Thyroid gland (tissue), 4 donors: ENCODE measurements at places on chromosomes 7 and 10. TPM values are rescaled to one million over a fixed set of nuclear protein-coding genes. Genes with fewer than 3 reads are reported as not detected.

DNA sequence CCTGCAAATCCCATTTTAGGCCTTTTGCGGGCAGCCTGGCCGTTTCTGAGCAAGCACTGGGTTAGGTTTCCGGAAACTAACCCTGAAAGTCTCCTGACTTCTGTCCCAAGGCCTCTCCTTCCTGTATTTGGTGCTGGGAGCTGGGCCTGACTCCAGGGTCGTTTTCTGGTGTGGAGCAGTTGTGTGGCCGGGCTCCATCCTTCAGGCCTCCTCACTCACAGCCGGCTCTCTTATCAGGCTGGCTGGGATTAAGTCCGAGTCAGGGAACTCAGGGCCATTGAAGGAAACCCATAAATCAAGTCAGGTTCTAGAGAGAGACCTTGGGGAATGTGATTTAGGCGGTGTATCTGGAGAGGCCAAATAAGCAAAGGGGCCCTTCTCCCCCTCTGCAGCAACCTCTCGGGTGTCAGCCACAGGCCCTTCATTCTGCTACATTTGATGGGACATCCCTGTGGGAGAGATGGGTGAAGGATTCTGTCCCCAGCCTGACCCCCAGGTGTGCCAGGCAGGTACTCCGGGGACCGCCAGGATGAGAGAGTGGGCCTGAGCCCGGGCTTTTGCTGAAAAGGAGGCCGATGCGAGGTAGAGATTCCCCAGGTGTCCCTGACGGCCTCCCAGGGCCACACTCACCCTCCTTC lies 3.3 kb downstream of the GATA3 start:
- H3K36me3 ChIP-seq, result no peaks in the 10 kb centered on the region
- no peak overlapping the region for H3K27ac ChIP-seq
- DNase-seq, result no peak
- no peak overlapping the region for H3K4me3 ChIP-seq
- H3K4me1 ChIP-seq, result peaks cover 10% of the 10 kb centered on the region
- peaks cover 1% of the 10 kb centered on the region for H3K27me3 ChIP-seq

The ITPRID1 gene
- total RNA-seq, result not detected

The EGFR gene
- 57.5 TPM for total RNA-seq

The TIAL1 gene
- total RNA-seq, result 119 TPM

DNA sequence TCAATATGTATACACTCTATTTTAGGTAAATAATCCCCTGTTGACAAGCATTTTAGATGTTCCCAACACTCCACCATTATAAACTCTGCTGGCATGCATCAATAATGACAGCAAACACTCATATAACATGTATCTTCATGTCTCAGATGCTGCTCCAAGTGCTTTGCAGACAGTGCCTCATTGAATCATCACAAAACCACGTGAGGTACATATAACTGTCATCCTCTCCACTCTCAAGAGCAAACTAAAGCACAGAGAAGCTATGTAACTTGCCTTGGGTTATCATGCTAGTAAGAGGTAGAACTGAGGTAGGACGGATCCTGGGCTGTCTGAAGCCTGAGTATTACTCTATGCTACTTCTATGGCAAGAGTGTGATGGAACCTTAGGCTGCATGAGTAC lies 72.5 kb upstream of the GSDME start:
- no peaks in the 10 kb centered on the region for H3K27me3 ChIP-seq
- no peaks in the 10 kb centered on the region for H3K36me3 ChIP-seq
- DNase-seq, result no peak
- H3K27ac ChIP-seq, result no peak overlapping the region
- H3K4me1 ChIP-seq, result no peaks in the 10 kb centered on the region
- H3K4me3 ChIP-seq, result no peak overlapping the region

DNA sequence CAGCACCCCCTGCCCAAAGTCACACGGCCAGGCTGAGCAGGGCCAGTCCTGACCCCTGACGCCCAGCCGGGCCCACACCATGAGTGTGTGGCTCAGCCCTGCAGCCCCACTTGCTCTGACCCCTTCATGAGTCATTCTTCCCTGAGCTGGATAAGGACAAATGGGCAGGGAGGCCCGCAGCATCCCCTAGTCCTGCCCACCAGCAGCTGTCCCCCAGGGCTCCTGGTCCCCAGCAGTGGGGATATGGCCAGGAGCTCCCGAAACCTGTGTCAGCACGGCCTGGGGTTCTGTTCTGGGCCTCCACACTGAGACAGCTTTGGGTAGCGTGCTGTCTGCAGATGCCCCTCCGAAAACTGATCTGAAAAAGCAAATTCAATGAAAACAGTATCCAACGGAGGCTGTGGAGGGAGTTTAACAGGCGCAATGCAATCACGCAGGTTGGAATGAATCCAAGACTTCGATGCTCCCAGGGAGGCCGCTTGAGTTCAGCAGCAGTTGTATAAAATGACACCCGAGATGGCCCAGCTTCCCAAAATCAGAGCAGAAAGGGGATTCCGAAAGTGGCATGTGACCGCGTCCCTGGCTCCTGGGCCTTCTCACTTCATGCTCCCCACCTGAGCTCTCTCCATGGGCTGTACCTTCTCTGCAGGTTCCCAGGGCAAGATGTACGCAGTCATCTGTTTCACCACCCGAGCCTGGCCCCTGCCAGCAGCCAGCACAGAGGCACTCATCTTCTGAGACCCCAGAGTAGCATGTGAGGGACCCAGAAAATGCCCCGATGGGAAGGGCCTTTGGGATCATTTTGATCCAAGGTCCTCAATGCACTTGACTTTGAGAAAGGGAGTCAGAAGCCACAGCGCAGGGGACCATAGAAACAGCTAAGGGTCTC lies 214.1 kb downstream of the USP6NL start:
- peaks cover 4% of the 10 kb centered on the region for H3K4me1 ChIP-seq
- no peak overlapping the region for H3K27ac ChIP-seq
- H3K4me3 ChIP-seq, result no peak overlapping the region

DNA sequence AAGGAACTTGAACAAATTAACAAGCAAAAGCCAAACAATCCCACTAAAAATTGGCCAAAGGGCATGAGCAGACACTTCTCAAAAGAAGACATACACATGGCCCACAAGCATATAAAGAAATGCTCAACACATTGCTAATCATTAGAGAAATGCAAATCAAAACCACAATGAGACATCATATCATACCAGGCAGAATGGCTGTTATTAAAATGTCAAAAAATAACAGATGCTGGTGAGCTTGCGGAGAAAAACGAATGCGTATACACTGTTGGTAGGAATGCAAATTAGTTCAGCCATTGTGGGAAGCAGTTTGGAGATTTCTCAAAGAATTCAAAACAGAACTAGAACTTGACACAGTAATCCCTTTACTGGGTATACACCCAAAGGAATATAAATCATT lies 311.7 kb upstream of the HPS1 start:
- H3K36me3 ChIP-seq, result no peaks in the 10 kb centered on the region
- no peaks in the 10 kb centered on the region for H3K4me1 ChIP-seq
- no peak overlapping the region for H3K4me3 ChIP-seq
- DNase-seq, result no peak

- H3K4me3 ChIP-seq, result no peak overlapping the region
- no peaks in the 10 kb centered on the region for H3K27me3 ChIP-seq
- no peak for DNase-seq
- H3K36me3 ChIP-seq, result no peaks in the 10 kb centered on the region
- H3K27ac ChIP-seq, result no peak overlapping the region
Measured at GRCh38 chr10:76973091-76974016, 664.3 kb downstream of the KCNMA1 start.

- H3K4me3 ChIP-seq, result no peak overlapping the region
- no peak for DNase-seq
- H3K27me3 ChIP-seq, result no peaks in the 10 kb centered on the region
- no peaks in the 10 kb centered on the region for H3K36me3 ChIP-seq
- H3K27ac ChIP-seq, result no peak overlapping the region
- peaks cover 18% of the 10 kb centered on the region for H3K4me1 ChIP-seq
Measured at GRCh38 chr7:128019288-128019687, 11.9 kb downstream of the LRRC4 start.

- no peaks in the 10 kb centered on the region for H3K27me3 ChIP-seq
- no peaks in the 10 kb centered on the region for H3K4me1 ChIP-seq
Measured at GRCh38 chr10:75335983-75336382, 65.6 kb downstream of the ZNF503 start.

The PTPN12 gene
- 72.2 TPM for total RNA-seq

The C10orf67 gene
- 0.13 TPM for total RNA-seq

- no peaks in the 10 kb centered on the region for H3K27me3 ChIP-seq
- DNase-seq, result no peak
- peaks cover 73% of the 10 kb centered on the region for H3K4me1 ChIP-seq
- H3K27ac ChIP-seq, result peak overlapping the region; percentile 97
- no peaks in the 10 kb centered on the region for H3K36me3 ChIP-seq
Measured at GRCh38 chr10:93464776-93465388, 17.3 kb downstream of the MYOF start.

The IFIT1B gene
- not detected for total RNA-seq

- H3K4me1 ChIP-seq, result no peaks in the 10 kb centered on the region
- H3K27ac ChIP-seq, result no peak overlapping the region
- no peaks in the 10 kb centered on the region for H3K27me3 ChIP-seq
- no peak overlapping the region for H3K4me3 ChIP-seq
- DNase-seq, result no peak
Measured at GRCh38 chr10:88424881-88425280, 158.2 kb downstream of the RNLS start.

The CCL24 gene
- not detected for total RNA-seq

GRCh38 chr10:64690194-64690593 lies 1169.0 kb downstream of the REEP3 start:
- no peak overlapping the region for H3K4me3 ChIP-seq
- H3K36me3 ChIP-seq, result no peaks in the 10 kb centered on the region
- no peak for DNase-seq

DNA sequence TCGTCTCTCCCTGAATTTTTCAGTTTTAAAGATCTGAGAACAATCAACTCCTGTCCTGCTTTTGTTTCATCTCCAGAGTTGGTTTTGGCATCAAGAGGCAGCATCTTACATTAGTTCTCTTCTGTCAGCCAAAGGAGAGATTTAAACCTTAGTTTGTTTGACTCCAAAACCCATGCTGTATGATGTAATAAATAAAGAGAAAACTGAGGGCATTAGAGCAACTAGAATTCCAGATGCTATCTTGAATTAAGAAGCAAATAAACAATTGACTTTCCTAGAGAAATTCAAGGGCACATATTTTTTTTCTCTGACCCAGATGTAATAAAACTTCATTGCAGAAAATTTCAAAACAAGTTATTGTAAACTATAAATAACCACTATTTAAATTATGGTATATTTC lies 54.4 kb downstream of the INHBA start:
- no peak overlapping the region for H3K27ac ChIP-seq
- H3K36me3 ChIP-seq, result no peaks in the 10 kb centered on the region
- no peaks in the 10 kb centered on the region for H3K27me3 ChIP-seq
- no peaks in the 10 kb centered on the region for H3K4me1 ChIP-seq
- no peak for DNase-seq

The ACSL5 gene
- total RNA-seq, result 8.1 TPM

- DNase-seq, result no peak
- H3K36me3 ChIP-seq, result no peaks in the 10 kb centered on the region
- H3K4me1 ChIP-seq, result no peaks in the 10 kb centered on the region
- no peak overlapping the region for H3K4me3 ChIP-seq
Measured at GRCh38 chr7:3009086-3009485, 34.6 kb downstream of the CARD11 start.

The NODAL gene
- not detected for total RNA-seq

The GNGT1 gene
- not detected for total RNA-seq

- no peaks in the 10 kb centered on the region for H3K27me3 ChIP-seq
- DNase-seq, result no peak
- H3K4me1 ChIP-seq, result peaks cover 5% of the 10 kb centered on the region
- no peak overlapping the region for H3K27ac ChIP-seq
- no peak overlapping the region for H3K4me3 ChIP-seq
Measured at GRCh38 chr7:17944720-17945119, 4.4 kb upstream of the SNX13 start.

The CALHM1 gene
- not detected for total RNA-seq

GRCh38 chr7:131186816-131187215 lies 140.9 kb upstream of the MKLN1 start:
- peaks cover 52% of the 10 kb centered on the region for H3K4me1 ChIP-seq
- peak overlapping the region; percentile 80 for H3K27ac ChIP-seq
- H3K36me3 ChIP-seq, result no peaks in the 10 kb centered on the region
- DNase-seq, result peak; percentile 83

GRCh38 chr7:22194658-22195273 lies 162.2 kb downstream of the RAPGEF5 start:
- H3K4me1 ChIP-seq, result peaks cover 14% of the 10 kb centered on the region
- no peaks in the 10 kb centered on the region for H3K27me3 ChIP-seq
- no peaks in the 10 kb centered on the region for H3K36me3 ChIP-seq

DNA sequence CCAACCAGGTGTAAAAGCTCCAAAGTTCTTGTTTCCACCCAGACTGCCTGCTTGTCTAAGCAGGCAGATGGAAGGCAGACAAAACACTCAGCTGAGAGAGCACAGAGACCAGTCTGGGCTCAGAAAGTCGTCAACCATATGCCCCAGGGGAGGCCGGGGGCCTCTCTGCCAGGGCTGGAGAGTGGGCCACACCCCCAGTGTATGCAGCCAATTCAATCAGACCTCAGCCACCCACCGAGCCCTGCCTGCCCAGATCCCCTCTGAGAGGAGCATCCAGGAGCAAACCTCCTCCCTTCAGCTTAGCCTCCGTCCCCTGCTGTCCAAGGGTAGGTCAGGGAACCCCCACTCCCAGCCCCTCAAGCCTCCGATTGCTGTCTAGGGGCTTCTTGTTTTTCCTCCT lies 196.3 kb downstream of the LSM5 start:
- no peaks in the 10 kb centered on the region for H3K27me3 ChIP-seq
- H3K36me3 ChIP-seq, result no peaks in the 10 kb centered on the region
- no peak overlapping the region for H3K27ac ChIP-seq

The WNT2 gene
- total RNA-seq, result not detected

The LIPN gene
- total RNA-seq, result not detected

DNA sequence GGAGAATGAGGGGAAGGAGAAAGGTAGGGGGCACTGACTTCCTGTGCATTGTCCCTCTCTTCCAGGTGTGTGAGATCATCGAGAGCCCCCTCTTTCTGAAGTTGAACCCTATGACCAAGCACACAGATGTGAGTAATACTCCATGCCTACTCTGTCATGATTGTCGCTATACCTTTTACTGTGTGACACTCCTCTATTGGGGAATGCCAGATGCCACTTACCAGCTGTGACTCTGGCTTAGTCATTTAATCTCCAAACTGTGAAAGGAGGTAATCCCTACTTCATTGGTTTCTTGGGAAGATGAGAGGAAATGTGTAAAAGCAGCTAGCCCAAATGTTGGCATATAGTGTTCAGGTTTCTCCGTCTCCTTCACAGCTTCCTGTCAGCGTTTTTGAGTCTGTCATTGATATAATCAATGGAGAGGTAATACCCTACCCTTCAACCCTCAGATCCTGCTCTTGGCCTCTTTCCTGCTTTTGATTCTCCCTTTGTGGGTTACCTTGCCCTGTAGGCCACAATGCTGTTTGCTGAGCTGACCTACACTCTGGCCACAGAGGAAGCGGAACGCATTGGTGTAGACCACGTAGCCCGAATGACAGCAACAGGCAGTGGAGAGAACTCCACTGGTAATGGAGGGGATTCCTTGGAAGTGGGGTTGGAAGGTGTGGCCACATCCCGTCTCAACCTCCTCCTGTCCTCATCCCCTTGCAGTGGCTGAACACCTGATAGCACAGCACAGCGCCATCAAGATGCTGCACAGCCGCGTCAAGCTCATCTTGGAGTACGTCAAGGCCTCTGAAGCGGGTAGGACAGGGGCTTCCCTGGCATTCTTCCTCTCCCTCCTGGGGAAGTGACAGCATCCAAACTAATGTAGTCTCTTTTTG lies 2.0 kb downstream of the COPS6 start:
- H3K36me3 ChIP-seq, result peaks cover 45% of the 10 kb centered on the region
- peaks cover 17% of the 10 kb centered on the region for H3K4me1 ChIP-seq
- DNase-seq, result no peak
- no peaks in the 10 kb centered on the region for H3K27me3 ChIP-seq
- H3K4me3 ChIP-seq, result no peak overlapping the region
- H3K27ac ChIP-seq, result no peak overlapping the region

- no peak overlapping the region for H3K4me3 ChIP-seq
- H3K27ac ChIP-seq, result peak overlapping the region; percentile 81
- no peaks in the 10 kb centered on the region for H3K27me3 ChIP-seq
- H3K36me3 ChIP-seq, result peaks cover 38% of the 10 kb centered on the region
Measured at GRCh38 chr7:139403601-139404000, 43.9 kb downstream of the LUC7L2 start.
